GM12892 (cell line): ENCODE measurements at places on chromosomes 3 and 15.

DNA sequence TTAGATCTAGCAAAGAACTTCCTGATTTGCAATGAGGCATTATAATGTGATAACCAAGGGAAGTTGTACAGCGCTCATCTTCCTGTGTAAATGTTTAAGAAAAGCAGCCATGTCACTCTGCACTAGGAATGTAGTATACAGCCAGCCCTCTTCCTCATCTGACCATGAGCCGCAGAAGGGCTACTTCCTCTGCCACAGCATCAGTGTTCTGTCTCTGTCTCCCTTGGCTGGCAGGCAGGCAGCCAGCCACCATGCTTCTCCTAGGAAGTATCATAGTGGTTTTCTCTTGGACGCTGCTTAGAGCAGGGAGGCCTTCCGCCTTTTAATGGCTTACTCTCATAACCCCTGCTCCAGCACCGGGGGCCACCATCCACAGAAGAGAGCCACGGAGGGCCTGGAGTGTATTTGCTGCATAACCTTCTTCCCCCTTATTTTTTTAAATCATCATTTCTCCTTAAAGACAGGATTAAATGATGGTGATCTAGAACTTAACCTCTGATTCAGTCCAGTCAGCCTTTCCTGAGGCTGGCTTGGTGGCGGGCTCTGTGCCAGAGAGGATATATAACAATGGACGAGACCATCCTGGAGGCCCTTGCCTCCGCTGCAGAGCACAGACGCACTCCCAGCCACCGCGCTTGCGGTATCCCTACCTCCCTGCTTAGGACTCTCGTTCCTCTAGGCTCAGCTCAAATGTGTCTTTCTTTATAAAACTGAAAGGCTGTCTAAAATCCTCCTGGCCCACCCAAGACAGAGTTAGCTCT lies 57.3 kb upstream of the PLXNA1 start:
- no peak for DNase-seq

GRCh38 chr3:196096382-196096953 lies 14.6 kb upstream of the TFRC start:
- no peak for DNase-seq

DNA sequence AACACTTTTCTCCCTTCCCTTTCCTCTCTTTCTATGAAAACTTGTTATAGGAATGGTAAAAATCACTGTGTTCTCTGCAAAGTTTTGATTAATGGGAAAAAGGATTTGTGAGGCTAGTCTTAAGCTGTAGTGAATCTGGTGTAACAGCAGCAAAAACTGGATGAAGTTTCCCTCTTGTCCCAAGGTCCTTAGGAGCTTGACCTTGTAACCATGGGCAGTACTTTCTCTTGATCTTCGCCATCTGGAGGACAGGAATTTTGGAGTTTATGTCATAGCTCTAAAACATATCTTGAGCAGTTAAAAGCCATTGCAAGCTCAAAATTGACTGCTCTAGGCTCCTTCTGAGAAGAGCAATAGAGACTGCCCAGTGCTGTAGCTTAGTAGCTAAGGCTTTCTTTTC lies 56.5 kb upstream of the GPD1L start:
- DNase-seq, result no peak

- DNase-seq, result no peak
These were observed 190.6 kb downstream of the SHQ1 start for GRCh38 chr3:72657666-72658065.

DNA sequence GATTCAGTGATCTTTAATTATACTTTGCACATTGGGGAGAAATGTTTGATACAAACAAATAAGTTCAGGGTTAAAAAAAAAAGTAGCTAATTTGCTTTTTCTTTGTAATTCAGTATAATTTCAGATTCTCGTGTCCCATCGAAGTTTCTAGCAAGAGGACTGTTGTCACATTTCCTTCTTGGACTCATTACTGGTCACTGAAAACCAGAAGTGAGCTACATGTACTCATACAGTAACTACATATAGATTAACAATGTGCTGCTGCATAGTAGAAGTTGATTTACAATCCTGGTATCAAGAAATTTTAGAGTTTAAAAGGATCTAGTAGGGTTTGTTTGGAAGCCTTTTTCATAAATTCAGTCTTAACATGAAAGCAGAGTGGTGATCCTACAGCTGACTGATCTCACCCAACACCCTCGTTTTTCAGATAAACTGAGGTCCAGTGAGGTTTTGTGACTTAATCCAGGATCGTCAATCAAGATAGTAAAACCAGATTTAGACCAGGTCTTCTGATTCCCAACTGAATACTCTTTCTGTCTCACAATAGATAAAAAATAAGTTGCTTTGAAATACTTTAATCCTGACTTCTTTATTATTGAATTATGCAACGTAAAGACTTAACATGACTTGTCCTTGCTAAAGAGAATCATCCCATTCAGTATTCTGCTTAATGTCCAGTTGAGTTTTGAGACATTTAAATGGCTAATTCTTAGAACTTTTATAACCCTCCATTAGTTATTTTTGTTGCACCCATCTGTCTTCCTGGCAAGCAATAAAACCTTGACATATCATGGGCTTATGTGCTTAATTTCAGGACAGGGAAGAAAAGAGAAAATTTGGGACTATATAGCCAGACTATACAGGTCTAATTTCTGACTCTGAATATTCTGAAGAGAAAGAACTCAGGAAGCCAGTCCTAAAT lies 2.8 kb downstream of the SEC62 start:
- DNase-seq, result no peak
